ENCODE measurements at places on chromosomes 3 and 15. TPM values are rescaled to one million over a fixed set of nuclear protein-coding genes. Genes with fewer than 3 reads are reported as not detected.

CASR gene
- total RNA-seq = not detected

SCN11A gene
- not detected for total RNA-seq

TM4SF1 gene
- 559 TPM for total RNA-seq

MORF4L1 gene
- total RNA-seq = 417 TPM

GRCh38 chr3:186418671-186419145 lies 56.7 kb upstream of the DGKG start:
- no peak for DNase-seq

- no peak for DNase-seq
Observed at GRCh38 chr3:127814325-127814781, 8.0 kb downstream of the MGLL start.

DNA sequence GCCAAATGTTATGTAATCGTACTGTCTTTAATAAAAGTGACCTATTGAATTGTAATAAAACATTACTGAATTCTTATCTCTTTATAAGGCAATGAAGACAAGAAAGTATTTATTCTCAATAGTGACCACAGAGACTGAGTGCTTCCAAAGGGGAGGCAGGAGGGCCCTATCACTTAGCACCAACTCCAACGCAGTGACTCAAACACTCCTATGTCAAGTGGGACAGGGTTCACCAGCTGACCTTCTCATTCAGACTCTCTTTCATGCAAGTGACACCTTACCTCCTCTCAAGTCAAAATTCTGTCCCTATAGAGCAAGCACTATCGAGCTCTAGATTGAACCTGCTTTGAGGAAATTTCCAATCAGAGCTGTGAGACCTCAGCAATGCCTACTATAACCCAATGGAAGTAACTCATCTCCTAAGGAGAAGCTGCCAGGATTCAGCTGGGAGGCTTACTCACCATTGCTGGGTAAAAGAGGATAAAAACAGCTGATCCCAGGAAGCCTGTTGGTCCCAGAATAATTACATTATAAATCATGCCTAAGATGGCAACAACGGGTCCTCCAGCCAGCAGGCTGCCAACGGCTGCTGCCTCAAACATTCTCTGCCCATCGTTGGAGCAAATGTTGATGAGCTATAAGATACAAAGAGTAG lies 35.6 kb downstream of the ABCC5 start:
- DNase-seq = no peak

GRCh38 chr3:172402892-172403643 lies 45.2 kb downstream of the GHSR start:
- DNase-seq = no peak

GRCh38 chr3:104257486-104257885 lies 1109.2 kb upstream of the ALCAM start:
- no peak for DNase-seq

Measured in endothelial cell of umbilical vein (primary cell).